ENCODE measurements at places on chromosomes 16 and 17. TPM values are rescaled to one million over a fixed set of nuclear protein-coding genes. Genes with fewer than 3 reads are reported as not detected.
A peak's percentile ranks its signal among the peaks of the same experiment; 100 is the strongest.

Gene CAPNS2
- total RNA-seq, result 1.1 TPM

Gene ZNF624
- total RNA-seq, result 5.8 TPM

DNA sequence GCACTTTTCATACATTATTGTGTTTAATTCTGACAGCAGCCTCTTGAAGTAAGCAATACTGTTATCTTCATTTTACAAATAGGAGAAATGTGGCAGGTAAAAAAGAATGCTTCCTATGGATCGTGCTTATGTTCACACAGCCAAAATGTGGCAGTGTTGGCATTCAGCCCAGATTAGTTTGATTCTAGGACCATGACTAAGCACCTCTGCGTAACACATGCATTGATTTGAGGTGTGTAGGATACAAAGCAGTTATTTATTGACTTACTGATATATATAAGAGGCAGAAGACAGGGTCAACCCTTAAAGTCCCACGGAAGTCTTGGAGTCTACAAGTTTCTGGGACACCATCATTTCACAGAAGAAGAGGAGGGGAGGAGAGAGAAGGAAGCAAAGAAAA lies 1144.4 kb upstream of the GOT2 start:
- peak; percentile 89 for DNase-seq

DNA sequence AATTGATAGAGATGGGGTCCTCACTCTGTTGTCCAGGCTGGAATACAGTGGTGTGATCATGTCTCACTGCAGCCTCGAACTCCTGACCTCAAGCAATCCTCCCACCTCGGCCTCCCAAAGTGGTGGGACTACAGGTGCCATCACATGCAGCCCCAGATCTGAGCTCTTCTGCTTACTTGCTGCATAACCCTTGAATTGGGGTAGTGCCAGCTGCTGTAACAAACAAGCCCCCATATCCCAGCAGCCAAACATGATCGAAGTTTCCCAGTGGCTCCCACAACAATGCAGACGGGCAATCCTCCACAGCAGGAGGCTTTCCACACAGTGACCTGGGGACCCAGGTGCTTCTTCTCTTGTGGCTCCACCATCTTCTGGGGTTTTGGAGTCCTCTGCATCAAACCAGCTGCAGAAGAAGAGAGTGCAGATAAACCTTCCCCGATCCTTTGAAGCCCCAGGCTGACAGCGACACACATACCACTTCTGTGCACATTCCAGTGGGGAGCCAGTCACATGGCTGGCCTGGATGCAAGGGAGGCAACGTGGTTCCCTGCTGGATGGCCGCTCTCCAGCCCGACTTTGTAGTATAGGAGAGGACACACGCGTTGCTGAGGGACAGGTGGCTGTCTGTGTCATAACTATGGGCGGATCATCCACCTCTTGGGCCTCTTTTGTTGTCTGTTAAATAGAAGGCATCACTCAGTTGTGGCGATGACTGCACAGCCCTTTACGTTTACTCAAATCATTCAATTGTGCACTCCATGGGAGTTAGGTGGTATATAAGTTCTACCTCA lies 16.7 kb downstream of the SBK1 start:
- DNase-seq, result no peak

DNA sequence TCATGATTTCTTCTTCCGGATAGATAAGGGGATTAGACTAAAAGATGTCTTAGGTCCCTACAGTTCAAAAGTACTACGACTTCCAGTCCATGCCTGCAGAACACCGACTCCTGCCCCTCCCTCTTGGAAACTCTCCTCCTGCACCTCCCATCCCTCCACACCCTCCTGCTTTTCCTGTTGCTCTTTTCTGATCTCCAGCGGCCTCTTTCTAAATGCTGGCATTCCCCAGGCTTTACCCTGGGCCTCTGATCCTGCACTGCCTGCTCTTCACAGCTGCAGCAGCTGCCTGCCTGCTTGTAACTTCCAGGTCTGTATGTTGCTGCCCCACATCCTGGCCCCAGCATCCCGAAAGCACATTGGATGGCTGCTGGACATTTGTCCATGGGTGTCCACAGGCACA lies 154.2 kb downstream of the KCNJ12 start:
- DNase-seq, result no peak

DNA sequence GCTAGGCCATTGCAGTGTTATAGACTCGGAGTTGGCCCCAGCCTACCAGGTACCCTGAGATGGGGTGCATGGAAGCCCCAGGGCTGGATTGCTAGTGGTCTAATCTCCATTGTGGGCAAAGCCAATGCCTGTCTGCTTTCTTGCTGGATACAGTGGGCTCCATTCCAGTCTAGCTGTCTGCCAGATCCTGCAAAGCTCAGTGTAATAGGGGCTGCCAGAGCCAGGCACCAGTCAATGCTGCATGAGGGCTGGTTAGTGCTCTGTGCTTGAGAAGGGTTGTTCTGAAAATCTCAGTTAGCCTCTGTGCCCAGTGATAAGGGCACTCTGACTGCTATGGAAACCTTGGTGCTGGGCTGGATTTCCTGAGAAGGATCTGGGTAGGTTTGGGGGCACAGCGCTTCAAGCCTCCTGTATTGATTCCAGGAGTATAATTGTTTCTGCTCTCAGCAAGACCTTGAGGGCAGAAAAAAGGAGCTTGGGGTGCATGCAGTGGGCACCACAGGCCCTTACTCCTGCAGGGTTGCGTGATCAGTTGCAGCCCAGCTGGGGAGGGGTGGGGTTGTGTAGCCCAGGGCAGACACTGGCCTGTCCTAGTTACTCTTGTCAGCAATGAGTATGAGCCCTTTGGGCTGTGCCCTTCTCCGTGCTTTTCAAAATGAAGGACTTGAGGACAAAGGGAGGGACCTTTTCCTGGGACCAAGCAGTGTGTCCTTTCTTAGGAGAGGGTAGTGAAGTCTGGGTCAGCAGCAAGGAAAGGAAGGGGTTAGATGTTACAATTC lies 19.0 kb downstream of the SMPD3 start:
- DNase-seq, result no peak

DNA sequence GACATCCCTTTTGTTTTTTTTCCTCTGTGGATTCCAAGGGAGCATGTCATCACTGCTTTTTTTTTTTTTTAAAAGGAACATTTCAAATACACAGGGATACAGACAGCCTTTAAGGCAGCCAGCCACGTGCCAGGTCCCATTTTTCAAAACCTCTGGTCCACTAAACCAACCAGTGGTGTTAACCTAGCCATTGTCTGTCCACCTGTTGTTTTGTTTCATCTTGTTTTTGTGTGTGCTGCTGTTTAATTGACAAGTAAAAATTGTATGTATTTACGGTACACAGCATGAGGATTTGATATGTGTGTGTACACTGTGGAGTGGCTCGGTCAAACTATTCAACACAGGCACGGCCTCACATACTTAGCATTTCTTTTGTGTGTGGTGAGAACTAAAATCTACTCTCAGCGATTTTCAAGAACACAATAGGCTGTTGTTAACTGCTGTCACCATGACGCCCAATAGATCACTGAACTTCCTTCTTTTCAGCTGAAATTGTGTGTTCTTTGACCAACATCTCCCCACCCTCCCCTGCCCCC lies 19.2 kb downstream of the TMEM114 start:
- DNase-seq, result no peak

GRCh38 chr17:81022344-81022676 lies 12.6 kb upstream of the BAIAP2 start:
- DNase-seq, result no peak
